H9 (cell line): ENCODE measurements at places on chromosomes 5 and 9.
A peak's percentile ranks its signal among the peaks of the same experiment; 100 is the strongest.

GRCh38 chr5:39218482-39219402, 621 bp downstream of the FYB1 start:
- no peak for DNase-seq

DNA sequence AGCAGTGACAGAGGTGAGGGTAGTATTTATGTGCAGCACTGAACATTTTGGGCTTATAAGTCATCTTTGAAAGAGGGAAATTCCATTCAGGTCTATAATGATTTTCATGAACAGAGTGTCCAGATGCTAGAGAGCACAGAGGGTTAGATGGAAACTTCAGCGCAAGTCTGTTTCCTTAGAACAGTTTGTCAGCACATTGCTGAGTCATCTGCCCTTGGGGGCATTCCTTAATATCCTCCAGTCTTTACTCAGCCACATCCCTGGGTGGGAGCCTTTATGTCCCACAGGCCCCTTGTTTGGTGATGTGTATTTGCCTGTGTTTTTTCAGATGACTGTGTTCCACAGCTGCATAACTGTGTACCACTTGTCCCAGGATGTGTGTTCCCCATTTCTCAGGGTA, 138.5 kb upstream of the S1PR3 start:
- DNase-seq = no peak

DNA sequence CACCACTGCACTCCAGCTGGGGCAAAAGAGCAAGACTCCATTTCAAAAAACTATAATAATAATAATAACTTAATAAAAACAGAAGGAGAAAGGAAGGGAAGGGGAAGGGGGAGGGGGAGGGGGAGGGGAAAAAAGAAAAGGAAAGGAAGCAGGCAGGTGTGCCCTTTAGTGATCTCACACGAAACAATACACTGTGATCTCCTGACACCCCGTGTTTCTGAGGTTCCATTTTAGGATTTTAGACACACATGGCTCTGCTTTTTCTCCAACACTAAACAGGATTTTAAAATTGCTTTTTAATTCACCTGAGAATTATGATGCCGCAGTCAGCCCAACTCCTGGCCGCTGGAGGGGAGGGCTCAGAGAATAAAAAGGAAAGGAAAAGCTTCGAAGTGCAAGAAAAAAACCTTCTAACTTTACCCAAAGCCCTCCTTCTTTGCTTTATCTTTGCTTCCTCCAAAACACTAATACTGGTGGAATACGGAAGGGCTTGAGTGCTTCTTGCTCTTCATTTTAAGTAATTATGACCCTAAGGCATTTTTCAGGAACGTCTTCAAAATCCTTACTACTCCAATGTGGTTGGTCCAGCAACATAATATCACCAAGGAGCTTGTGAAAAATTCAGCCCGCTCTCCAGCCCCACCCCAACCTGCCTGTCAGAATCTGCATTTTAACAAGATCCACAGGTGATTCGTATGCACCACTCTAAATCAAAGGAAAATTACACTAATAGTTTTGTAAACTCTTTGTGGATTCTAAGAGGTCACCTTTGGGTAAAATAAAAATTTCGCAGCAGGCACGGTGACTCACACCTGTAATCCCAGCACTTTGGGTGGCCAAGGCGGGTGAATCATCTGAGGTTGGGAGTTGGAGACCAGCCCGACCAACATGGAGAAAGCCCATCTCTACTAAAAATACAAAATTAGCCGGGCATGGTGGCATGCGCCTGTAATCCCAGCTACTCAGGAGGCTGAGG, 66.0 kb downstream of the MYO10 start:
- no peak for DNase-seq

- no peak for DNase-seq
Measured at GRCh38 chr5:83551821-83552220, 80.3 kb downstream of the VCAN start.

GRCh38 chr5:10588109-10588775, 24.4 kb downstream of the ANKRD33B start:
- no peak for DNase-seq

DNA sequence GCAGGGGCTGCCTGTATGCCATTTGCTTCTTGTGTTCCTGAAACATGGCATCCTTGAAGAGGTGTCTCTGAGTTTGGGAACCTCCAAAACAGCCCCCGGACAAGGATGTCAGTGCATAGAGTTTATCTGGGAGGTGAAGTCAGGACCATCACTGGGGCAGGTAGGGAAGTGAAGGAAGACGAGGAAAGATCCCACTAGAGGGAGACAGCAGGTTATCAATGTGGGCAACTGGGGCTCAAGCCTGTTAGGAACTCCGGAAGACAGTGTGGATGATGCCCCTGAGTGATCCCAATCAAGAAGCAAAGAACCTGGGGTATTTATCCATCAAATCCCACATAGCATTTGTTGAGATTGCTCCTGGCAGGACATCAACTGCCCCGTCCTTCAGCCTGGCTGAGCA, 233.1 kb downstream of the AGTPBP1 start:
- peak; percentile 50 for DNase-seq

- DNase-seq = no peak
Measured at GRCh38 chr5:161713042-161713441, 27.5 kb downstream of the GABRA6 start.

DNA sequence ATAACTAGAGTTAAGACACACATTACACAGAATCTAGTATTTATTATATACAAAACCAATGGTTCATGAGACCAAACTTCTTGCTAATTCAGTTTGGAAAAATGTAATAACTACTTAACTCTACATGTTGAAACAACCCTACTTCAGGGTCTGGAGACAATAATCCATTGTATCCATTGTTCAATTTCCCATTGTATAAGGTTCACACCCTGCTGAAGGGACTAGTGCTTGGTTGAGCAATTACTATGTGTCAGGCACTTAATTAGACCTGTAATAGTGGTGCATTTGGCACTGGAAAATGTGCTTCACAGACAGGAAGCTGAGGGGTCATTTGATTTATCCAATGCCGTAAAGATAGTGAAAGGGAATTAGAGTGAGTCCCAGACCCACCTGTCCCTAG, 114.3 kb upstream of the PAPPA start:
- no peak for DNase-seq

GRCh38 chr5:126681970-126682369, 81.2 kb downstream of the PHAX start:
- DNase-seq = no peak

DNA sequence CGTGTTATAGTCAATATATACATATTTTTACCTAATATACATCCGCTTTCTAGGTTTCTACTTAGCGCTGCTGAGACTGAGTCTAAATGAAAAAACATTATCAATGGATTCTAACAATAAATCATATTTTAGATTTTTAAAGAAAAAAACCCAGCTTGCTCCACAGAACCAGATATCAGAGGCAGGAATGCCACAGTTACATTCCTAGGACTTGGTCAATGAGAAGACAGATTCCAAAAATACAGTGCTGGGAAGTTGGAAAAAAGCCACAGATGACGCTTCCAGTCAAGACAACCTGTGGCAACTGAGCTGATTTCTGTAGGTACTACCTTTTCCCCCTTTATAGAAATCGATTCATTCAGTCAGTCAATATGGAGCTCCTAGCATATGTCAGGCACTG, 577 bp upstream of the CCDC112 start:
- no peak for DNase-seq

- no peak for DNase-seq
Measured at GRCh38 chr5:52665559-52665958, 122.2 kb upstream of the ITGA1 start.
